Esophagus squamous epithelium (tissue), 5 donors: ENCODE measurements at places on chromosomes 11 and 22.

- DNase-seq, result no peak
Measured at GRCh38 chr11:96079691-96080090, 155.8 kb upstream of the MTMR2 start.

- no peak for DNase-seq
Measured at GRCh38 chr11:19259487-19260345, 19.0 kb upstream of the E2F8 start.

- DNase-seq, result no peak
Measured at GRCh38 chr11:25562417-25562816, 769.5 kb upstream of the ANO3 start.

GRCh38 chr11:85922367-85922766, 67.2 kb downstream of the CCDC83 start:
- DNase-seq, result no peak

GRCh38 chr11:94924171-94924572, 49.2 kb downstream of the CWC15 start:
- no peak for DNase-seq

DNA sequence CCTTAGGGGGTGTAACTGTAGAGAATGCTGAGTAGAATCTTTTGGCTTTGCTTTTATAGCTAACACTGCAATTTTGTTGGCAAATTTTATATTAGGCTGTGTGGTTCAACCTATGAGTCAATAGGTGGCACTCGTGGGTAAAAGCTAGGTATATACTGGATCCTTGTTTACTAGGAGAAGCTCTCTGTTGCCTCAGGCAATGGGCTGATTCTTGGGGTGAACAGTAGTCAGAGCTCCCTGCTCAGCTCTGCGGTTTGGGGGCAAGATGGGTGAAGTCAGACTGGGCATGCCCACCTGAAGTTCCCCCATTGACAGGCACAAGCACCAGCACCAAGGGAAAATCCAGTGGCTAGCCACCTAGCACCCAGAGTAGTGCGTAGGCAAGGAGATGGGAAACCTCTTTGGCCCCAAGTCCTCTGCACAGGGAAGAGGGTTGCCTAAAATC, 238.7 kb downstream of the FAM181B start:
- no peak for DNase-seq

- no peak for DNase-seq
Measured at GRCh38 chr11:47895035-47895434, 46.9 kb upstream of the NUP160 start.

DNA sequence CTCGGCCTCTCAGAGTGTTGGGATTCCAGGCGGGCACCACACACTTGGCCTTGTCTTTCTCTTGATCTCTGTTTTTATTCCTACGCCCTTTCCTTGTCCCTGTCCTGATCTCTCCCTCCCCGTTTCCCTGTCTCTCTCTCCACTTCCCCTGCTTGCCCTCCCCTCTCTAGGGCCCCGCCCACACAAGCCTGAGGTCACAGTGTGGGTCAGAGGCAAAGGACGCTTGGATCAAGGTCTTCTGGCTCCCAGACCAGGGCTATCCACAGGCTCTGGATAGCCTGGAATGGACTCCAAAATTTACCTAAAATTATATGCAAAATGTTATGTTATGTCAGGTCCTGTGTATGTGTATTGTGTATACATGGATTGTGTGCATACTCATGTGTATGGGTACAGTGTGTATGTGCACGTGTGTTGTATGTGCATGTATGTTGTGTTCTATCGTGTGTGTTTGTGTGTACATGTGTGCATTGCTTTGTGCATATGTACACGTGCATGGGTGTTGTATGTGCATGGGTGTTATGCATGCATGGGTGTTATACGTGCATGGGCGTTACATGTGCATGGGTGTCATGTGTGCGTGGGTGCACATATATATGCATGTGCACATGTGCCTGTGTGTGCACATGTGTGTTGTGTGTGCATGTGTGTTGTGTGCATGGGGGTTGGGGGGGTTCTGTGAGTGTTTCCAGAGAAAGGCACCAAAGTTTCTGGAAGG, 38.3 kb downstream of the TP53I11 start:
- DNase-seq, result no peak

GRCh38 chr11:34609850-34610249, 11.0 kb upstream of the EHF start:
- DNase-seq, result no peak

DNA sequence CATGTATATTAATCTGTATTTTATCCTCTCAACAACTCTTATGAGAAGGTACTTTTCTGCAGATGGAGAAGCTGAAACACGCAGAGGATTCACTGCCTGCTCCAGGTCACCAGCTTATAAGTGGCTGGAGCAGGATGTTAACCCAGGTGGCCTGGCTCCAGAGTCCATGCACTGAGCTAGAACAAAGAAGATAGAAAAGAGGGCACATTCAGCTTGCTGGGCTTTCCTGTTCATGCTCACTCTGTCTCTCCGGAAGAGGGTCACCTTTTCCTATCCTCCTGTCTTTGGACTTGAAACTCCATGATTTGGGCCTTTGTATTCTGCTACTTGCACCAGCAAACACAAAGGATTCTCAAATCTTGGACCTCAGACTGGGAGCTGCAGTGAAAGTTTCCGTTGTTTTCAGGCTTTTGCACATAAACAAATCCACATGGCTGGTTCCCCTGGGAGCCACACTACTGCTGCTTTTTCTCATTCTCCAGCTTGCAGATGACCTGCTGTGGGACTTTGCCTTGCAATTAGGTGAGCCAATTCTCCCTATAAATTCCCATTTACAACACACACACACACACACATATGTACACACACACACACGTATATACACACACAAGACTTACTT, 117.3 kb upstream of the GRK3 start:
- DNase-seq, result no peak

- DNase-seq, result no peak
Measured at GRCh38 chr11:96199563-96200025, 143.4 kb downstream of the MAML2 start.

DNA sequence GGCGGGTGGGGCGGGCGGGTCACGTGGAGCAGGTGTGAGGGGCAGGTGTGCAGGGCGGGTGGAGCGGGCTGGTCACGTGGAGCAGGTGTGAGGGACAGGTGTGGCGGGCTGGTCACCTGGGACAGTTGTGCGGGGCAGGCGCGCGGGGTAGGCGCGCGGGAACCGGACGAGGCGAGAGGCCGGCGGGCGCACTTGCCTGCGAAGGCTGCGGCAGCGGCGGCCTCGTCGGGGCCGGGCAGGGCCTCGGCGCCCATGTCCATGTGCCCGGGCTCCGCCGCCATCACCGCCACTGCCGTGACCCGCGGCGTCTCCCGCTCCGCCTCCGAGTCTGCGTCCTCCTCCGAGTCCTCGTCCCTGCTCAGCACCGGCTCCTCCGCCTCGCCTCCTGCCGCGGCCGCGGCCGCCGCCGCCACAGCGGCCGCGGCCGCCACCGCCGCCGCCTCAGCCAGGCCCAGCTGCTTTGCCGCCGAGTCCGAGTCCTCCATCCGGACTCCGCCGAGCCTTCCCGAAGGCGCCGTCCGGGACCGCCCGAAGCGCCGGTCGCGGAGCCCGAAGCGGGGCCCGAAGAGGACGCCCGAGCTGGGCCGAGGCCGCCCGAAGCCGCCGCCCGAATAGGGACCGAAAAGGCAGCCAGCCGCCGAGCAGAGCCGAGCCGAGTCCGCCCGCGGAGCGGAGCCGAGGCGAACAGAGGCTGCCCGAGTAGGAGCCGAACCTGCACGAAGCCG, at the start of gene DEAF1:
Gene DEAF1 (minus strand): TSS at position 660 of the 725 bp plus-strand sequence. CDS start 175 bp downstream, at position 485.
- peak; percentile 65 for DNase-seq

- DNase-seq, result peak; percentile 45
Measured at GRCh38 chr11:47394322-47395222, 13.8 kb upstream of the SLC39A13 start.

DNA sequence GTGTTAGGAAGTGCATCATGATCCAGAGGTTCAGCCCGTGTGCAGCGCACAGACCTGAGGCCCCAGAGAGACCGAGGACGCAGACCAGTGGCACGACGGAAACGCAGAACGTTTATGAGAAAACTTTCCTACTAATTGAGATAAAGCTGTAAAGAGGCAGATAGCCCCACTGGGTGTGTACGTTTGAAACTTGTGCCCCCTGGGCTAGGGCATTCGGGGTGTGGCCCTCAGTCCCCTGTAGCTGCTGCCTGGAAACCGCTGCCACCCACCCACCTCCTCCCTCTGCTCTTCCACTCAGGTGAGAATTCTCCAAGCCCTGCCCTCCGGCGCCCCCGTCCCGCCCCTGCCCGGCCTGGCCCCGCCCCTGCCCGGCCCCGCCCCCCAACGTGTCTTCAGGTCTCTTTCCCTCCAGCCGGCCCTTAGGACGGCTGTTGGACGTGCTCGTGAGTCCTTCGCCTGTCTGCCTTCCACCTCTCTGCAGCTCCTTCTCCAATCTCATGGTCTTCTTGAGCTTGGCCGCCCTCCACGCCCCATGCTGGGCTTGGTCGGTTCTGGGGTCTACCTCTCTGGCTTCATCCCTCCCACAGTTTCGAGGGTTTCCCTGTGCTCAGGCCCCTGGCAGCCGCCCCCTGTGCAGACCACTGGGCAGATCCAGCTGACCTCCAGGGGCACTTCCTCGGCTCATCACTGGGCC, 12.1 kb downstream of the MAPK8IP2 start:
- no peak for DNase-seq

DNA sequence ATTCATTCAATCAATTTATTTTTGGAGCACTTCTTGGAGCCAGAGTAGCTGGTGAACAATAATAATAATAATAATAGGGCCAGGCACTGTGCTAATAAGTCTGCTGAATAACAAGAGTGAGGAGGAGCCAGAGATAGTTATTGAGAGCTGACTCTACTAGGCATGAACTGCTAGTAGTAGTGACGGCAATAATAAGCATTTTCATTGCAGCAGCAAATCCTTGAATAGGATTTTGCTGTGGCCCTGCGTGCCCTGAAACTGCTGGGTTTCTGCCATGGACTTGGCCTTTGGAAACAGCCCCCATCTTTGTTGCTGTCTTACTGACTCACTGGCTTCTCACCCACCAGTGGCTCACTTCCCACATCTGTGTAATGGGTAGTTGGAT, 545.9 kb downstream of the MIAT start:
- no peak for DNase-seq

- no peak for DNase-seq
Measured at GRCh38 chr11:74257959-74258553, 53.4 kb downstream of the P4HA3 start.

DNA sequence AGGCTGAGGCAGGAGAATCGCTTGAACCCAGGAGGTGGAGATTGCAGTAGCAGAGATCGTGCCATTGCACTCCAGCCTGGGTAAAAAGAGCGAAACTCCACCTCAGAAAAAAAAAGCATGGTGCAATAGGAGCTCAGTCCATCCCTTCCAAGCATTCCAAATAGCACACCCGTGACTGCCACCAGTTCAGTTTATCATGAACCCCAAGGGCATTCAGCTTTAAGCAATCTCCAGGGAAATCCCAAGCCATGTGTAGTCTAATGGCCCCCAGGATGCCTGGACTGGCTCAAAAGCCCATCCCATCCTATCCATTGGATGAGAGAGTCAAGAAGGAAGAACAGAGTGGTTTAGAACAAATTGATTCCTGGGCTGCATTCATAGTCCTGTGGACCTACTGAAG, 16.2 kb downstream of the MICAL3 start:
- DNase-seq, result no peak

DNA sequence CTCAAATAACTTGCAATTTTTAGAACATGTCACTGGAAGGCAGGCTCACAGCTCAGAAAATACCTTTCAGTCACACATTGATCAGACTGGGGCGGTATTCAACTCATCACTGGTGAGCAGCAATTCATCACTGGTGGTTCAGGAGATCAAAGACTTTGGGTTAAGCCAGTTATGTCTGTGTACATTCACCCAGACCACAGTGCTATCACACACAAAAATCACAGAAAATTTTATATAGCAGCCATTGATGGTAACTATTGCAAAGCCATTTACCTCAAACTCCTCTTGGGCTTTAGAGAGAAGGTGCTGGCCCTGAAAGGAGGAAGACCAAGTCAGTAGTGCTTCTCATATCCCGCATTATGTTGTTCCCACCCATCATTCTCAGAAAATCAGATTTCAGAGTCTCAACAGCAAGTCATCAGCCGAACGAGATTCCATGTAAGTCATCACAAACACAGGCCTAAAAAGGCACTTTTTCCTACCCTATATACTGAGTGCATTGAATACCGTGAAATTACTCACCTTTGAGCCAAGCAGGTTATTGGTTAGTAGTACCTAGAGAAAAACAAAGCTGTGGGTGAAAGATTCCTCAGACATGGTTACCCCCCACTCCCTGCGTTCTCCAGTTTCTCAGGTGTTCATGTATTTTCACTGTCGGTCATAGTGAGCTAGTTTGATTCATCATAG, 14.0 kb upstream of the WDR74 start:
- no peak for DNase-seq

DNA sequence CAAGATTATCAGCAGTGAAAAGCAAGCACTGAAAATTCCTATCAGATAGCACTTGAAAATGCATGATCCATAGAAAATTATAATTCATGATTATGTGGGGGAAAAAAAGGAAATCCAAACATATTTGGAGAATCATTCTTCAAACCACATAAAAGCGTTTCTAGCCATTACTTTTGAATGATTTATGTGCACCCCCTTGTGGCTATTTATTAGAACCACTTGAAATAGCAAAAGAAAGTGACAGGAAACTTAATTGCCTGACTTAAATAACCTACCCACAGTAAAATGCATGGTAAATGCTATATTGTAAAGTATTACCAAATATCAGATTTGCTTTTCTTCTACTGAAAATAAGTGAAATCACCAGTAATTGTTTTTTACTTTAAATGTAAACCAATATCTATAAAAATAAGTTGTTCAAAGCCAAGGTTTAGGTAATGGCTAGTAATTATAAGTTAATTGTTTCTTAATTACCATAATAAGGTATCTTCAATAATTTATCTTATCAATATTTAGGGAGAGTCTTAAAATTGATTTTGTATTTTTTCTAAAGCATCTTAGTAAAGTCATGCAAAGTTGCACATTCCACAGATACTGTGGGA, 168.5 kb downstream of the ARHGAP42 start:
- no peak for DNase-seq

GRCh38 chr11:58902881-58903280, 36.4 kb upstream of the GLYATL1 start:
- DNase-seq, result no peak

- no peak for DNase-seq
Measured at GRCh38 chr22:41047801-41048211, 44.6 kb upstream of the EP300 start.

- DNase-seq, result no peak
Measured at GRCh38 chr11:41399323-41399722, 60.1 kb downstream of the LRRC4C start.

GRCh38 chr11:64119700-64120099, 46.2 kb downstream of the MACROD1 start:
- DNase-seq, result no peak

- DNase-seq, result no peak
Measured at GRCh38 chr11:115425816-115426215, 78.4 kb downstream of the CADM1 start.

DNA sequence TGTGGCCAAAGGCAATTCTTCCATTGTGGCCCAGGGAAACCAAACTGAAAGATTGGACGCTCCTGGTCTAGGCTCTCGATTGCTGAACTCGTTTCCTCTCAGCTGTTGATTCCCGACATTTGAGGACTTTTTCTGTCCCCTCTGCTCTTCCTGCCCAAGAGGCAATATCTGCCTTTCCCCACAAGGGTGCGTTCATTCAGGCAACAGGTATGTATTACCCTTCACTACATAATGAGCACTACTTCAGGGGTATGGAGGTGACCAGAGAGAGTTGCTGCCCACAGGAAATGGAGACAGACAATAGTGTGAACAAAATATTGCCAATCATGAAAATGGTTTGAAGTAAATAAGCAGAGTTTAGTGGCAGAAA, 8.2 kb downstream of the PTH start:
- DNase-seq, result no peak

- DNase-seq, result no peak
Measured at GRCh38 chr11:47328449-47329390, 23.8 kb downstream of the MYBPC3 start.

- DNase-seq, result no peak
Measured at GRCh38 chr11:87263979-87264378, 226.2 kb downstream of the TMEM135 start.
